ENCODE measurements at places on chromosomes 12 and 14.

DNA sequence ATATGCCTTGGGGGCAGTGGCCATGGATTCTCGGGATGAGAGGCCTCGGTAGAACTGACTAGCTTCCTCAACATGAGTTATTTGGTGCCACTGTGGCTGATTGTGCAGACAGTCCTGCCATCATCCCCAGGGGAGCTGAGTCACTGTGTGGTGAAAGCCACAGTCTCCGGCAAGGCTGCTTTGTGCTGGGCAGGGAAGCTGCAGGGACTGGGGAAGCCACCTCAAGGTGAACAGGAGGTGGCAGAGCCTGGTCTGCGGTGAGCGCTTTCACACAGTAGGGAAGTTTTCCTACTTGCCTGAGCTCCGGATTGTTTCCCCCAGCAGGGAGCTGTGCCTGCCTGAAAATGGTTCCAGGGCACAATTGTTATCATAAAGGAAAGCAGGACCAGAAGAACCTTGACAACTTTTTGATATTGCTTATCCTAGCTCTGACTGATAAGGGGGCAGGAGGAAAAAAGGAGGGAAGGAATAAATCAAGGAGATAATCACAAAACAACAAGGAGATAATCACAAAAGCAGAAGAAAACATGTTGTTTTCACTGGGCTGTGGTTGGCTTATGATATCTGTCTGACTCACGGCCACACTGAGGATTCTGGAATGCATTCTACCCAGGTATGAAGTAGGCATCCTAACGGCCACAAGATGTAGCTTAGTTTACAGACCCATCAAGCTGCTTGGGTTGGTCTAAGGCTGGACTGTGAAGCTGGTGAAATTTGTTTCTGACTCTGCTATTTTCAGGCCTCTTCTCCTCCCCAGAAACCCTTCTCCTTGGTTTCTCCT, 32.2 kb upstream of the GNG2 start:
- DNase-seq, result peak; percentile 74

GRCh38 chr12:4068981-4069669, 195.9 kb upstream of the PARP11 start:
- DNase-seq, result no peak

- DNase-seq, result no peak
These were observed 91.3 kb downstream of the PHETA1 start for GRCh38 chr12:111277570-111277969.

- no peak for DNase-seq
These were observed 338.2 kb downstream of the TRHDE start for GRCh38 chr12:72610342-72610741.

- DNase-seq, result no peak
These were observed 68.9 kb downstream of the TESC start for GRCh38 chr12:117030187-117030900.

DNA sequence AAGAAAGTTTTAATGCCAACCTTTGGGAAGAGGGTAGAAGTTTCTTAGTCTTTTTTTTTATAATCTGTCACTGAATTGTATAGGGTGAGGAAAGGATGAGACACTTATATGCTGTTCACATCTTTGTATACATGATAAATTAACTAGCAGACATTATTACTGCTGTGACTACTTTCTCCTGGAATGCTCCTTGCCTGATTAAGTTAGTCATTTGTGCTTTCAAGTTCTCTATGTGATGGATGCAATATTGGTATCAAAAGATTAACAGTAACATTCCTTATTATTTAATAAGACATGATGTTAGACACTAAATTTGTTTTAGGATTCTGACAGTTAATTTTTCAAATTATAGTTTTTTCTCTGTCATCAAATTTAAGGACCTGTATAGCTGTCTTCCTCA, 223.4 kb upstream of the GARIN2 start:
- no peak for DNase-seq

DNA sequence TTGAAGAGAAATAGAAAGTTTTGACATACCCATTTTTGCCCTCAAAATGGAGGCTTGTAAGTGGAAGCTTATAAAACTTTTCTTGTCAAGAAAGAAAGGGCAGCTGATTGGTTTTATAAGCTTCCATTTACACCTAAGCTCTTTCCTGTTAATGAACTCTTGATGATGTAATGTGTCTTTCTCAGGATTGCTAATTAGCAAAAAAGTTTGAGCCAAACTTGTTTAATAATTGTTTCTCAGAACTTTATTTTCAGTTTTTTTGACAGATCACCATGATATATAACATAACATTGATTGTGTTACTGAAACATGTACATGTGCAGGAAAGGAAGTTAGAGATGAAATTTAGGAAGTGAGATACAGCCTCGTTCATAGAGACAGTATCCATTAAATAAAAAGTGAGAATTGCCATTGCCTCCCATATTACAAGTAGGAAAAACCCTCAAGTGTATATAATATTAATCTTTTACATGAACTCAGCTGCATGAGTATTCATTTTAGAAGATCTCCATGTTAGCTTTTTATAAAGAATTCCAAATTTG, 26.8 kb downstream of the RIC8B start:
- no peak for DNase-seq

GRCh38 chr12:132427999-132428935, 61.7 kb upstream of the FBRSL1 start:
- no peak for DNase-seq

GRCh38 chr14:74333909-74334308, 14.4 kb upstream of the VRTN start:
- DNase-seq, result no peak

- DNase-seq, result no peak
These were observed 101.2 kb upstream of the EGLN3 start for GRCh38 chr14:34051966-34052657.

DNA sequence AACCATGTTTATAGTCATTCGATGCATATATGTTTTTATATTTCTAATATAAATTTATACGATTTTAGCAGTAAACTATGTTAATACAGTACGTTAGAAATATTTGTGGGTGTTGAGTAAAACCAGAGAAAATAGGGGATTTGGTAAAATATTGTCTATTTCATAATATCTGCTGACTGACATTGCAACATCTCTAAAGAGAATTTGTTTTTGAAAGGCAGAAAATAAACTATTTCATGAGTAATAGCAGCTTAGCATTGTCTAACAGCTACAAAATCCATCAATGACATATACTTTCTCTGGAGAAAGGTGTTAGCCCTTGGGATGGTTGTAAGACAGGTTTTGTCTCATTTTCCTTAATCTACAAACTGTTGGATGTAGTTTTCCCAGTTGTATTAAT, 144.9 kb downstream of the PDE3A start:
- no peak for DNase-seq

- no peak for DNase-seq
These were observed 13.9 kb downstream of the ACVRL1 start for GRCh38 chr12:51921017-51921725.
